ENCODE measurements at places on chromosomes 5 and 9. TPM values are rescaled to one million over a fixed set of nuclear protein-coding genes. Genes with fewer than 3 reads are reported as not detected.

DNA sequence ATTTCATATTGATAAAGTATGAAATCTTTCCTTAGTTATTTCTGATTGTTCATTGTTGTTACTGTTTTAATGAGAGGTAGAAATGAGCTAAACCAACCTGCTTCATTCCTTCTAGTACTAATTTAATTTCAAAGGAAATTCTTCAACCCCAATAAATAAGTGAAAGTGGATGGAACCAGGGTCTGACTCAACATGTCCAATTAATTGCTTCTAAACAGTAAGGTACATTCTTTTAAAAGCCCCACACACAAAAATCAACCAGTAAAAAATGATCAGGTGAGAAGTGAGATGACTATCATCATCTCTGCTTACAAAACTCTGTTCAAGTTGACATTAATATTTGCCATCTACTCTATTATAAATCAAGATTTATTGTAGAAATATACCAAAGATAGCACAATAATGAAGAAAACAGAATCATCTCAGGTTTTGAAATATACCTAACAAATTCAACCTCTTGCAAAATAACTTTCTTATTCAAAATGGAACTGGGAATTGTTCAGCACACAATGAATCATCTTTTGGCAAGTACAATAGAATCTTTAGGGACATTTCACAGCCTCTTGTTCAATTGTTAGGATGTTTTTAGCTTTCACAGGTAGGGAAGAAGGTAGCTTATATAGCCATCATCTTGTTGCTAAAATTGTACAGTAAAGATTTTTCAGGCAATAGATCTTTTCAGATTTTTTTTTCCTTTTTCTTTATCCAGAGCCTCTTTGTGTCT is 114.5 kb downstream of the RPS23 start:
- no peak for DNase-seq

IL5 gene
- not detected for total RNA-seq

- no peak for DNase-seq
These were observed 23.9 kb upstream of the CPLX2 start for GRCh38 chr5:175847503-175847902.

- DNase-seq: no peak
These were observed 48.2 kb downstream of the ABCA1 start for GRCh38 chr9:104879555-104880309.

DNA sequence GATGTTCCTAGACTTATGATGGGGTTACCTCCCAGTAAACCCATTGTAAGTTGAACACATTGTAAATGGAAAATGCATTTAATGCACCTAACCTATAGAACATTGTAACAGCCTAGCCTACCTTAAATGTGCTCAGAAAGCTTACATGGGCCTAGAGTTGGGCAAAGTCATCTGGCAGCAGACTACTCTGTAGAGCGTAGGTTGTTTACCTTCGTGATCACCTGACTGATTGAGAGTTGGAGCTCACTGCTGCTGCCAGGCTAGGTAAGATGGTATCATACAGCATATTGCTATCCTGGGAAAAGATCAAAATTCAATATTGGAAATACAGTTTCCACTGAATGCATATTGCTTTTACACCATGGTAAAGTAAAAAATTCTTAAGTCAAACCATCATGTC is 95.4 kb downstream of the HTR4 start:
- DNase-seq: no peak

GRCh38 chr5:41364346-41364745 is 146.1 kb downstream of the PLCXD3 start:
- no peak for DNase-seq

DNA sequence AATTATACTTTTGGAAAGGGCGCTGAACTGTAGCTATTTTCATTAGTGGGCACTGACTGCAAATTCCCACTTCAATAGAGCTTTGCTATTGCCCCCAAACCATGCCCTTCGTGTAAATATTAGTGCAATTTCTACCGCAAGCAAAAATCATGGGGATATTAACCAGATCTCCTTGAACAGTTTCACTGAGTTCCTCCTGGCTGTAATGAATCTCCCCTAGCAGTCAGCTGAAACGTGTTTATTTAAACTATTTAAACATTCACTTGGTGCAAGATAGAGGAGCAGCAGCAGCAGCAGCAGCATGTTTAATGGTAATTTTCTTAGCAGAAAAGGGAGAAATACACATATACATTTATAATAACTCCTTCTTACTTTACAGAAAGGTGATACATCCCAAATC is 54.4 kb downstream of the ARRDC3 start:
- no peak for DNase-seq

DNA sequence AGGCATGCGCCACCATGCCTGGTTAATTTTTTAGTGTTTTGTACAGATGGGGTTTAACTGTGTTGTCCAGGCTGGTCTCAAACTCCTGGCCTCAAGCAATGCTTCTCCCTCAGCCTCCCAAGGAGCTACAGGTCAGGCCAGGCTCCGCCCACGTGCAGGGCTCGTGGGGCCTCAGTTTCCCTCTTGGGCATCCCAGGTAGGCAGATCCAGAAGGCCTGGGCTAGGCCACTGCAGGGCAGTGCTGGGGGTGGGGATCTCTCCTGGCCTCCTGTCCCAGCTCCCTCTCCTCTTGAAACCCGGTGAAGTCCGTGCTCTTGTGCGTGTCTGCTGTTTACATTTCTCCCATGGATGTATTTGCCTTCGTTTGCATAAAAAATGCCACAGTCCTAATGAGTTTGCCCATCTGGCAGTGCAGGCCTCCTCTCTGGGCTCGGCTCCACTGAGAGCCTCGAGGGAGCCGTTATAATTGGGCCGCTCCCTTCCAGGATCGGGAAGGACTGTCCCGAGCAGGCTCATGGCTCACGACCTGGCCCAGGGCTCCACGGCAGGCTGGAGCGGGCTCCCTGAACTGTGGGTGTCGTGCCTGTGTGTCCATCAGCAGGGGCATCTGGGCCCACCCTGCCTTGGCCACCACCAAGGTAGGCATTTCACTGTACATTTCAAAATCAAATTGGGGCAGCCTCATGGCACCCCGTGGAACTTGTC is 52.6 kb upstream of the RUFY1 start:
- no peak for DNase-seq

OTP gene
- total RNA-seq: not detected

DNA sequence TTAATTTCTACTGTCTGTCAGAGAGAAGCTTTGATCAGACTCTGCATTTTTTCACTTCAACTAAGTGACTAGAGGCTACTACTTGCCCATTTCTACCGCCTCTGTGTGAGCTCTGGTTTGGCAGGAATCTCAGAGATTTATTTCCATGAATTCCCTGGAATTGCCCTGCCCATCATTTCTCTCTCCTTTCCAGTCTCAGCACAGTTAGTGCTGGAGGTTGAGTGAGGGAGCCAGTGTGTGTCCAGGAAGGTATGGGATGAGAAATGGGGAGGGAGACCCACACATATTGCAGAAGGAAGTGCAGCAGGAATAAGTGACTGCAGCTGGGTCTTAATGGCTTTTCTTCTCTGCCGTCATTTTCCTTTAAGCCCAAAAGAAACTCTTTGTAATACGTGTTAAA is 443.1 kb upstream of the ZNF462 start:
- no peak for DNase-seq

- DNase-seq: no peak
These were observed 46.1 kb downstream of the ERAP1 start for GRCh38 chr5:96761618-96762017.

DNA sequence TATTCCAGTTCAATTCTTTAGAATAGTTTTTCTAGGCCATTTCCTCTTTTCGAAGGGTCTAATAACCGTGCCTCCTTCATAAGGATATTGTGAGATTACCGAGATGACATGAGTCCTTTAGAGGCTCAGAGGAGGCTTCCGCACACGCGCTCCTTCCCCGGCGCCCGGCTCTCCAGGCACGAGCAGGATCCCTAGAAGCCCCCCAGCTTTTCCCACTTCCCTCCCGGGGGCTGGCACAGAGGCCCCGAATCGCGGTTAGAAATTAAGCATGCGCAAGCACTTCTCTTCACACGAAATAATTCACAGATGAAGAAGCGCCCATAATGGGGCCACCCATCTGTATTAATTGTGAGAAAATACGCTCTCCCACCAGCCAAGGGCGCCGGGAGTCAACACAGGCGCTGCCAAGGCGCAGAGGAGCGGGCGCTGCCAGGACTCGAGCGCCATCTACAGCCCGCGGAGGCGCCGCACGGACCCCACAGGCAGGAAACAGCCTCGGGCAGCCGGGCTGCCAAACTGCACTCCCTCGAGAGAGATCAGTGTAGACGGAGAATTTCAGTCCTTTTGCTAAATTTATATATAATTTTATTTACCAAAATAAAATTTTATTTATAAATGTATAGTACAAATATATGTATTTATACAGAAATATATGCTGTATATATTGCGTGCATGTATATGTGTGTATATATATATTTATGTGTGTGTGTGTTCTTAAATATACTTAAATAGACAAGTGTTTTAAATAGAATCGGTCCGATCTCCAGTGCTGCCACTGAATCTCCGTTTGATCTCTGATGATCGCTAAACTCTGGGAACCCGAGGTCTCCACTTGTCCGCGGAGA is 258.1 kb upstream of the NFIL3 start:
- DNase-seq: peak; percentile 67

- DNase-seq: no peak
These were observed 47.9 kb upstream of the ZNF618 start for GRCh38 chr9:113828221-113828620.

PCDHB14 gene
- total RNA-seq: 2.8 TPM

ANKDD1B gene
- total RNA-seq: 0.46 TPM

- DNase-seq: no peak
These were observed 124.7 kb downstream of the GALNT10 start for GRCh38 chr5:154315196-154315595.

ARL14EPL gene
- total RNA-seq: not detected

- DNase-seq: peak; percentile 37
These were observed 572 bp downstream of the NR4A3 start for GRCh38 chr9:99822109-99822805.

DNA sequence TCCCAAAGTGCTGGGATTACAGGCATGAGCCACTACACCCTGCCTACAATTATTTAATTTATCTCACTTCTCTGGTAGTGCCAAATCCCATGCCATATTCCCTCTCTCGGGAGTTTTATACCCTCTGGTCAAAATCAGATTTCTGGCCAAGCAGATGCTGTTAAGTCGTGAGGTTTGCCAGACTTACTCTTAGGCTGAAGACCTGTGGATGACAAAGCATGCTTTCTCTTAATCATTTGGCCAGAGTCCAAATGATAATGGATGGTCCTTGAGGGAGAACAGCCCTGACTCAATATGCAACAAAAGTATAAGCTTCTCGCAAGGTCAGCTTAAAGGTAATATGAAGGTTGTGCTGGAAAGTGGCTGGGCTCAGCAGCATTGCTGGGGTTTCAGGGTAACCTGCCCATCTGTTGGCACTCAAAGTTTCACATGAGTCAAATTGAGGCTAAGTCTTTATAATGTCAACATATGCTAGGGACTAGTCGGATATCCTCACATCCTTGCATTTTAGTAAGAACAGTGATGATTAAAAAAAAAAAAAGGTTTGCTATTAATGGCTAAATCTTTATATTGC is 280.1 kb downstream of the KIF4B start:
- DNase-seq: no peak

GRCh38 chr9:136031741-136032730 is 63.1 kb downstream of the NACC2 start:
- no peak for DNase-seq

ZDHHC12 gene
- 14.5 TPM for total RNA-seq

DNA sequence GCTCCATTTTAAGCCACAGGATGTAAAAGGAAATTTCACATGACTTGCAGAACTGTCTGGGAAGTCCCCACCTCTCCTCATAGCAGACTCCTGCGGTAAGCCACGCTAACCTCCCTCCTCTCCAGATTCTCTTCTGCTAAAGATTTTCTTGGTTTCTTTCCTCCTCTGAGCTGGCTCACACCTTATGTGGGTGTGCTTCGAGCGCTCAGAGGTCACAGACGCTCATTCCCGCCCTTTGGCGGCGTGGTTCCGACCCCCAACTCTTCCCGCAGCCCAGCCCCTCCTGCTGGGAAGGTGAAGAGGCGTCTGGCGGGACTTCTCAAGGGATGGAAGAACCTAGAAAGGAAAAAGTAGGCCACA is 32.9 kb upstream of the CDK20 start:
- no peak for DNase-seq

DNA sequence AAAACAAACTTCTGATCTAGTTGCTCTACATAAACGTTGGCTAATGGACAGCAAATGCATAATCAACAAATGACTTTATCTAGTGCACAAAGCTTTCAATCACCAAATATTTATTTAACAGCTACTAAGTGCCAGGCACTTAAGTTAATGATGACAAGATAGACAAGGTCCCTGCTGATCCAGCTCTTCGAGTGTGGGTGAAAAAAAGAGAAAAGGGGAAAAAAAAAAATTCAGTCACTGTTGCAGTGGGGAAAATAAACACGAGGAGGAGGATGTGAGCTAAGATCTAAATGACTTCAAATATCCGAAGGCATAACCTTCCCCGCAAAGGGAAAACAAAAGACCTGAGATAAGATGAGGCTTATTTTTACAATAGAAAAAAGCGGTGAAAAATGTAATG is 9.6 kb downstream of the PSIP1 start:
- DNase-seq: no peak

- DNase-seq: no peak
These were observed 1307.2 kb downstream of the PTPRD start for GRCh38 chr9:9305600-9305999.

GRCh38 chr9:134243778-134244467 is 79.6 kb upstream of the RNU6ATAC start:
- peak; percentile 47 for DNase-seq

DNA sequence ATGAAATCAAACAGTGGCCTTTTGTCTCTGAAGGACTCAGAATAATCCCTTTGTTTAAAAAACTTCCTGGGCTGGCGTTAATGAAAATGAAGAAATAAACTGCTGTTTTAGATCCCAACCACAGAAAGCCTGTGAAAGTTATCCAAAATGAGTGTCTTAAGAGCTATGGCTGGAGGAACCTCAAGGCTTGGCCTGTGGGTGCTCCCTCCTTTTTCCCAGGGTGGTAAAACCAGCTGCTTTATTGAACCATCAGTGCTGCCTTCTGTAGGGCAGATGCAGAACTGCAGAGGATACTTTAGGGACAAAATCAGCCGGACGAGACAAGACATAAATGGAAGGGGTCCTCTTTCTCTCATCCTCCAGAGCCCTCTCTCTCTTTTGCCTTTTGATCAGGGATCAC is 100.9 kb downstream of the SMARCA2 start:
- no peak for DNase-seq

GRCh38 chr5:72191404-72191803 is 84.1 kb downstream of the MAP1B start:
- DNase-seq: no peak

DNA sequence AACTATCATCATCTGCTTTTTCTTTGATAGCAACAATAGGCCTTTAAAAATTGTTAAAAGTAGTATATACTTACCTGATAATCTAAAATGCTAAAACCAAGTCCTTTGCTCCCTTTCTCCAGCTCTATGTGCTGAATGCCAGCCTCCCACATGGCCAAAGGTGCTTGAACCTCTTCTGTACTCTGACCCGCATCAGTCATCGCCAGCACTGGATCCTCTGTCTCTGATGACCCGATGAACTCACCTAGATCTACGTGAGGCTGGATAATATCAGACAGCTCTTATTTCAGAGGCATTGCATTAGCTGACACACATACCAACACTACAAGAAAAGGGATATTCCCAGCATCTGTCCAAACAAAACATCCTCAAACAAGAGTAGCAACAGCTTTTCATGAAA is 89.5 kb downstream of the MPDZ start:
- no peak for DNase-seq

- DNase-seq: no peak
These were observed 91.8 kb upstream of the DAPK1 start for GRCh38 chr9:87405677-87406542.
